ENCODE measurements at places on chromosomes 1 and 21.

DNA sequence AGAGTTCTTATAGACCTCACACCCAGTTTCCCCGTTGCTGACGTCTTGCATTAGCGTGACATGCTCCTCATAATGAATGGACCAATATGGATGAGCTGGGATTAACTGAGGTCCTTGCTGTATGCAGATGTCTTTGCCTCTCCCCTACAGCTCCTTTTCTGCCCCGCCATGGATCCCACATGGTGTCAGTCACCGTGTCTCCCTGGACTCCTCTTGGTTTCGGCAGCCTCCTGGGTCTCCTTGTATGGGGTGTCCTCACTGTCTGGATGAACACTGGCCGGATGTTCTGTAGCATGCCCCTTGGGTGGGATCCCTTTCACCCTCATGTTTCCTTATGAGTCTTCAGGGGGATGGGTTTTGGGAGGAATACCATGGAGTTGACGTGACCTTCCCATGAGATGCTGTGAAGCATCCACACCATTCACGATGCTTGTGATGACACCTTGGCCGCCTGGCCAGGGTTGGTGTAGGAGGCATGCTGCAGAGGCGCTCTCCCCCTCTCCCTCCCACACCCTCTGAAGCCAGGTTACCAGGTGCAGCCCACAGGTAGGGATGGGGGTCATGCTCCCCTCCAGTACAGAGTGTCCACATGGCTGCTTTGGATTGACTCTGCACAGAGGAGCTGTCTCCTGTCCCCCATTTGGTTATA lies 4.4 kb downstream of the GJC2 start:
- DNase-seq: no peak

GRCh38 chr1:42214447-42214871 lies 49.9 kb upstream of the GUCA2A start:
- no peak for DNase-seq

GRCh38 chr1:83900524-83900923 lies 98.4 kb downstream of the TTLL7 start:
- DNase-seq: no peak

GRCh38 chr1:29632806-29633615 lies 396.7 kb downstream of the PTPRU start:
- DNase-seq: no peak

- DNase-seq: no peak
These were observed 21.0 kb downstream of the S100A10 start for GRCh38 chr1:151972542-151973248.

- DNase-seq: no peak
These were observed 27.8 kb upstream of the RGS16 start for GRCh38 chr1:182631954-182632353.

- DNase-seq: no peak
These were observed 89.5 kb upstream of the RUNX3 start for GRCh38 chr1:25019337-25020172.

- no peak for DNase-seq
These were observed 160.3 kb downstream of the ETS2 start for GRCh38 chr21:38965910-38966504.

GRCh38 chr1:11797525-11798216 lies 8.1 kb downstream of the MTHFR start:
- DNase-seq: peak; percentile 52

DNA sequence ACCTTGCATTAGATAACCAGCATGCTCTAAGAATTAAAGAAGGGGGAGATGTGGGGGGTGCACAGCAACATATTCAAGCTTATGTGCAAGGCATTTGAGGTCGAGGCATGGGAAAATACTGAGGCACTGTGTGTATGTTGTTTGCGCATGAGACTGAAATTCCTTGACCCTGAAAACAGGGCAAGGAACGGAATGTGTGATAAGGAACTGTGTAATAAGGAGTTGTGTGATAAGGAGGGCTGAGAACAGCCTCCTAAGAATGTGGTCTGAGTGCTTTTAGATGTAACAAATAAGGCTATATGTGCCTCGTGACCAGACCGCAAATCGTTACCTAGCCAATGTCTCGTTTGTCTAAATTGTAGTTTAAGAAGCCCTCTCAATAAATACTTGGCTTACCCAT lies 26.5 kb upstream of the ITLN1 start:
- no peak for DNase-seq

GRCh38 chr21:39021478-39021832 lies 161.8 kb downstream of the PSMG1 start:
- DNase-seq: no peak

- DNase-seq: no peak
These were observed 186.1 kb downstream of the CLEC20A start for GRCh38 chr1:178310685-178311105.

- peak; percentile 82 for DNase-seq
These were observed 34.8 kb upstream of the ZBTB40 start for GRCh38 chr1:22416555-22417454.

GRCh38 chr1:246526915-246527314 lies 19.8 kb upstream of the SMYD3 start:
- DNase-seq: no peak

- no peak for DNase-seq
These were observed 297.5 kb downstream of the HHIPL2 start for GRCh38 chr1:222250376-222250775.

DNA sequence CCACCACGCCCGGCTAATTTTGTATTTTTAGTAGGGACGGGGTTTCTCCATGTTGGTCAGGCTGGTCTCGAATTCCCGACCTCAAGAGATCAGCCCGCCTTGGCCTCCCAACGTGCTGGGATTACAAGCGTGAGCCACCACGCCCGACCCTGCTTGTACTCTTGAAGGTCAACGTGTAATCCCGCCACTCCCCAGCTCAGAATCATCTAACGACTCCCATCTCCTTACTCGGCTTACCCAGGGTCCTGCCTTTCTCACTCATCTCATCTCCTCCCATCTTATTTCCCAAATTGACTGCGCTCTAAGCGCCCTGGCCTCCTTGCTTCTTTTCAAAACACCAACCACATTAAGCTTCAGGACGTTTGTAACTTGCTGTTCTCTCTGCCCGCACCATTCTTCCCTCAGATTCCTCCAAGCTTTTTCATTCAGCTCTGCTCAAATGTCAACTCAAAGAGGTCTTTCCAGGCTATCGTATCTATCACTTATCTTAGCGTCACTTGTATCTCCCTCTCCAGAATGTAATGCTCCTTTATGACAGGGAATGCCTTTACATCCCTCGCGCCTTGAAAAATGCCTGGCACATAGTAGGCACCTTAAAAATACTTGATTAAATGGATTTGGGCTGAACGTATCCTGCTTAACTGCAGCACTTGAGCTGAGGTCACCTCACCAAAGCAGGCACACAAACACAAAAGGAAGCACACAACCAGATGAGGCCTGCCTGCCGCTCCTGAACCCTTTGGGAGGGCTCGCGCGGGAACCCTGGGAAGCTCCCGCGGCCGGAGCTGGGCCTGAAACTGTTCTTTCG lies 1.4 kb upstream of the USP1 start:
- DNase-seq: no peak

GRCh38 chr1:155761736-155762405 lies 73.0 kb downstream of the DAP3 start:
- no peak for DNase-seq

GRCh38 chr21:45766501-45766900 lies 123.0 kb downstream of the PCBP3 start:
- no peak for DNase-seq

DNA sequence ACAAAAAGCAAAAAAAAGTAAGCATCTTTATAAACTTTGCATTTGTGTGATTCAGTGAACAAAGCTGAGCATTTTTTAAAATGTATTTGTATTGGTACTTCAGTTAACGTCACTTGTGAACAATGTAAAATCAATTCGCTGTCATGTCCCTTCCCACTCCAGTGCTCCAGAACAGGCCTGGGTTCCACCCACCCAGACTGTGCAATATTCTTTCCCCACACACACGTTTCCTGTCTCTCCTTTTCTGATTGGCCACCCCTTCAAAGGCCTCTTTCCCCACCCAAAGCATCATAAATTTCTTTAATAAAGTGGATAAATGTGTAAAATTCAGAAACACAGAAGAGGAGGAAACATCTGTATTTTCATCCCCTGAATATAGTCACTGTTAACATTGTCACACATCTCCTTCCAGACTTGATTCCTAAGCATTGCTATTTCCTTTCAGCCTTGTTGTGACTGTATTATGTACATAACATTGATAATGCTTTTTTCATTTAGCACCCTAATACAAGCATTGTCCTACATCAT lies 12.0 kb downstream of the CLEC20A start:
- no peak for DNase-seq

DNA sequence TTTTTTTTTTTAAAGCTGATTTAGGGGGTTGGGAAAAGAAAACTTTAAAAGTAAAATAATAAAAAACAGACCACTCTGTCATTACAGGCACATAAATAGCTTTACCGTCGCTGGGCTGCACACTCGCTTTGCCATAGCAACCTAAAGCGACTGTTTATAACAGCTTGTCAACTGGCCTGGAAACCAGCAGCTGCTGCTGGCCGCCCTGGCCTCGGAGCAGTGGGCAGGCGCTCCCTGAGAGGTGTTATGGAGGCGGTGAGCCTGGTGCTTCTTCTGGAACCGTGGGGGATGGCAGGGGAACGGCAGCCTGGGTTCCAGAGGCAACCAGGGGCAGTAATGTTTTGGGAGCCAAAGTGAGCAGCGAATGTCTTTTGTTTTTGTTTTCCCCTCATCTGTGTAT lies 45.7 kb downstream of the ATP2B4 start:
- peak; percentile 93 for DNase-seq

- no peak for DNase-seq
These were observed 565.3 kb upstream of the NEGR1 start for GRCh38 chr1:72847651-72848050.

- peak; percentile 34 for DNase-seq
These were observed 44.0 kb upstream of the FMO2 start for GRCh38 chr1:171140956-171141687.

GRCh38 chr1:171715813-171716251 lies 26.0 kb downstream of the VAMP4 start:
- no peak for DNase-seq

DNA sequence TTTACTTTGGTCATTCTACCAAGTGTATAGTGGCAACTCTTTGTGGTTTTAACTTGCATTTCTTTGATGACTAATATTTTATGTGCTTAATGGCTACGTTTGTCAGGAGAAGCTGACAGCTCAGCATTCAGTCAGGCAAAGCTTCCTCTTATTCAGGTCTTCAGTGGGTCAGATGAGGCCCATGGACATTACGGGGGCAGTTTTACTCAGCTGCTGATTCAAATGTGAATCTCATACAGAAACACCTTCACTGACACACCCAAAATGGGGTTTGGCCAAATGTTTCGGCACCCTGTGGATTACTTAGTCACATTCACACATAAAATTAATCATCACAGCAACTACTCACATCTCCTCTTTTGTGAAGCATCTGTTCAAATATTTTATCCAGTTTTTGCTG lies 104.9 kb upstream of the PLD5 start:
- DNase-seq: no peak

DNA sequence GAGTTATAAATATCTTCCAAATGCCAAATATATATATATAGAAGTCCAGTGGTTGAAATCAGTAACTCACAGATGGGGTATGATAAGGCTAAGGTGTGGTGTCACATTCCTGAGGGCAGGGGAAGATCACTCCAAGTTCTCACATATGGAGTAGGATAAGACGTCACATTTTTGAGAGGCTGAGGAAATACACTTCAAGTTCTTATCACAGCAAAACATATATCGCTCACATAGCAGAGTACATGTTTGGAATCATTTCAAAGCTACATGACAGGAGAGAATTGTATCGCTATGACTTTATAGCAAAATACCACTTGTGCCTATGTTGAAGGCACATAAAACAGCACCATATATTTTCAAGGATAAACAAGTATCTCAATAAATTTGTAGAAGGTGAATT lies 55.1 kb downstream of the RBM11 start:
- no peak for DNase-seq

DNA sequence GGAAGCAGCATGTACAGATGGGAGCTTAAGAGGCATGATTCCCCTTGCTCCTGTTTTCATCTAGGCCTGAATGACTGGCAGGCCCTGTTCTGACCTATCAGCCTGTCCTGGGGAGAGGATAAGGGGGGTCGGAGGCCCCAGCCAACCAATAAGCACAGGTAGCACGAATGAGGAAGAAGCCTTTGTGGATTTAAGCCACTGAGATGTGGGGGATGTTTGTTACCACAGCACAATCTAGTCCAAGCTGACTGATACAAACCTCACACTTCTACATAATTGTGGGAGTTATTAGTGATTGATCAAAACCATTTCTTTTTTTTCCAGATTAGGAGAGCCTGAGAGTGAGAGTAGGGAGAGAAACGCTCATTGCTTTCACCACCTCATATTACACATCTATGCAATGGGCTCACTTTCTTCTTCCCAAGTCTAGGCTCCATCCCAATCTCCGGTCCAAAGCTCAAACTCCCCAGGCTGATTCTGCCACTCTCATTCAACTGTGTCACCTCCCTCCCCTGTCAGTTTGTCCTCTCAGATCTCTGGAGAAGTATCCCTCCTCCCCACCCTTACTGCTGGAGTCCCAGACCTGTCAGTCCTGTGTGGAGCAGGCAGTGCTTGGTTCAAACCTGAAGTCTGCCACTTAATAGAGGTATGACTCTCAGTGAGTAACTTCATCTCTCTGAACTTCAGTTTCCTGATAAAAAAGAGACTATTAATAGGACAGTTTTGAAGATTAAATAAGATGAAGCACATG lies 220.5 kb downstream of the PTPRU start:
- no peak for DNase-seq

DNA sequence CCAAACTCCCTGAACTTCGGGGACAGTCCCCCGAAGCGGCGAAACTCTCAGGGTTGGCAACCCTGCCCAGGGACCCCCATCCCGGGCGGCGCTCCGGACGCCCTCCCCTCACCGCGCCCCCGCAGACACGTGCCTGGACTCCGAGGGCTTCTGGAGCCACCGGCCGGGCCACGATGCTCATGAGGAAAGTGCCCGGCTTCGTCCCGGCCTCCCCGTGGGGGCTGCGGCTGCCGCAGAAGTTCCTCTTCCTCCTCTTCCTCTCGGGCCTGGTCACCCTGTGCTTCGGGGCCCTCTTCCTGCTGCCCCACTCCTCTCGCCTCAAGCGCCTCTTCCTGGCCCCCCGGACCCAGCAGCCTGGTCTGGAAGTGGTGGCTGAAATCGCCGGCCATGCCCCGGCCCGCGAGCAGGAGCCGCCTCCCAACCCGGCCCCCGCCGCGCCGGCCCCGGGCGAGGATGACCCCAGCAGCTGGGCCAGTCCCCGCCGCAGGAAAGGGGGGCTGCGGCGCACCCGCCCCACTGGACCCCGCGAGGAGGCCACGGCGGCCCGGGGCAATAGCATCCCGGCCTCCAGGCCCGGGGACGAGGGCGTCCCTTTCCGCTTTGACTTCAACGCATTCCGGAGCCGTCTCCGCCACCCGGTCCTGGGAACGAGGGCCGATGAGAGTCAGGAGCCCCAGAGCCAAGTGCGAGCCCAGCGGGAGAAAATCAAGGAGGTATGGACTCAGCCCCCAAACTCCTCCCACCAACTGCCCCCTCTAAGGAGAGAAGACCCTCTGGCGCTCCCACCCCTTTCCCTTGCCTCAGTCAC lies 1.2 kb downstream of the MAN1C1 start:
- peak; percentile 32 for DNase-seq

Measured in femur (tissue), 1 donor.